ENCODE measurements at places on chromosomes 7 and 10. TPM values are rescaled to one million over a fixed set of nuclear protein-coding genes. Genes with fewer than 3 reads are reported as not detected.

GRCh38 chr7:3917436-3917835 lies 616.4 kb downstream of the SDK1 start:
- no peaks in the 10 kb centered on the region for H3K36me3 ChIP-seq
- no peaks in the 10 kb centered on the region for H3K4me1 ChIP-seq
- DNase-seq: no peak
- no peak overlapping the region for H3K27ac ChIP-seq
- no peak overlapping the region for H3K4me3 ChIP-seq

The SPDYE6 gene
- not detected for total RNA-seq

DNA sequence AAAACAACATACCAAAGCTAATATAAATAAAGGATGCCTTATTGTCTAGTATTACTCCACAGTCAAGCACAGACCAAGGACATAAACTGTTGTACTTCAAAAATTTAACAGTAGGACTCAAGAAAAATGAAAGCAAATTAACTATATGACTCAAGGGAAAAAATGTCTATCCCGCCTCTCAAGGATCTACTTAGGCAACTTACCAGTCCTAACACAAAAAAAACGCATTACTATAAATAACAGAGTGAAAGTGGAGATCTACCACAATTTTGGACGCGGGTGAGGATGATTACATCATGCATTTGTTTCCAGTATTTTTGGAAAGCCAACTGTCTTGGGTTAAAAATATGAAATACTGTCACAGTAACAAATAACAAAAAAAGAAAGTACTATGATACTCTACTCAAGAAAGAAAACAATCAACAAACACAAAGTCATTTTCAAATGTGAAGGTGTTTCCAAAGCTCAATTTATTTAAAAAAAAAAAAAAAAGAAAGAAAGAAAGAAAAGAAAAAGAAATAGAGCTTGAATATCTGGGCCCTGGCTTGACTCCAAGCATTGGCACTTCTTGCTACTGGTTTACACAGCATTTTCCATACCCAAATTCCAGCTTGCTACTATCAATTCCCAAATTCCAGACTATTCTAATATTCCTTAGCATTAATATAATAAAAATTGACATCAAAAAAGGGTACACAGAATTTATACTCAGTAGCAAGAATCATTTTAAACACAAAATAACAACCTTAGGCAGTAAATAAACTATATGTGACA lies 99.4 kb downstream of the RSU1 start:
- H3K4me1 ChIP-seq: no peaks in the 10 kb centered on the region
- peaks cover 21% of the 10 kb centered on the region for H3K36me3 ChIP-seq
- no peak for DNase-seq
- H3K27ac ChIP-seq: no peak overlapping the region

The TMEM178B gene
- total RNA-seq: 3.7 TPM

- H3K27me3 ChIP-seq: no peaks in the 10 kb centered on the region
- no peak for DNase-seq
- no peak overlapping the region for H3K4me3 ChIP-seq
- H3K36me3 ChIP-seq: no peaks in the 10 kb centered on the region
- no peaks in the 10 kb centered on the region for H3K4me1 ChIP-seq
Measured at GRCh38 chr7:70752794-70753241, 379.1 kb upstream of the GALNT17 start.

All from activated T-helper 1 cell treated with anti-CD3 and anti-CD28 coated beads, Interleukin-12 subunit alpha, Interleukin-12 subunit beta, Interleukin-2, Interleukin-4 antibody, amounts not matched to agents 30 ng/mL and 10 ng/mL and 1 ng/mL, durations not matched to agents 14 hours and 24 hours and 36 hours (primary cell).